ENCODE measurements at places on chromosomes 12 and 14. TPM values are rescaled to one million over a fixed set of nuclear protein-coding genes. Genes with fewer than 3 reads are reported as not detected.

- DNase-seq = no peak
Measured at GRCh38 chr12:128120035-128120434, 146.9 kb upstream of the TMEM132C start.

Gene SIX6
- total RNA-seq = not detected

GRCh38 chr14:95143808-95144620, 13.3 kb downstream of the DICER1 start:
- DNase-seq = no peak

Gene KRT83
- not detected for total RNA-seq

- DNase-seq = no peak
Measured at GRCh38 chr14:20743556-20743955, 2.1 kb upstream of the EDDM3A start.

GRCh38 chr12:96892104-96892503, 15.0 kb upstream of the NEDD1 start:
- no peak for DNase-seq

- no peak for DNase-seq
Measured at GRCh38 chr12:45338272-45338671, 122.4 kb downstream of the ANO6 start.
